GM23248 (cell line): ENCODE measurements at places on chromosomes 4 and X. TPM values are rescaled to one million over a fixed set of nuclear protein-coding genes. Genes with fewer than 3 reads are reported as not detected.

DNA sequence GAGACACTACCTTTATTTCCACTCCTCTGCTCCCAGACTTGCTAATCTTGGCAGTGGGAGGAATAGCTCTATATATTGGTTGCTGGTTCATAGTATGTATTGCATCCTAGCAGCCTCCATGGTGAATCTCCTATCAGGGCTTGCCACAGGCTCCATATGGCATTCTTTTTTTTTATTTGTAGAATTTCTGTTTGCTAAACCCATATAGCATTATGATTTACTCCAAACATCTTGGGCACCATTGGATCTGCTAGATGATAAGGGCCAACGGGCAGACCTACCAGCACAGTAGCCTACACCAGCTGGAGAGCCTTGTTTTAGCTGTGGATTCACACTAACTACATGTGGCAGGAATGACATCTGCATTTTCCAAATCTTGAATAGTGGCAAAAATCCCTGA, 6.9 kb downstream of the SMIM10 start:
- peaks cover 13% of the 10 kb centered on the region for H3K4me1 ChIP-seq
- no peak overlapping the region for H3K4me3 ChIP-seq
- H3K27me3 ChIP-seq = no peaks in the 10 kb centered on the region
- no peaks in the 10 kb centered on the region for H3K36me3 ChIP-seq
- H3K27ac ChIP-seq = no peak overlapping the region

DNA sequence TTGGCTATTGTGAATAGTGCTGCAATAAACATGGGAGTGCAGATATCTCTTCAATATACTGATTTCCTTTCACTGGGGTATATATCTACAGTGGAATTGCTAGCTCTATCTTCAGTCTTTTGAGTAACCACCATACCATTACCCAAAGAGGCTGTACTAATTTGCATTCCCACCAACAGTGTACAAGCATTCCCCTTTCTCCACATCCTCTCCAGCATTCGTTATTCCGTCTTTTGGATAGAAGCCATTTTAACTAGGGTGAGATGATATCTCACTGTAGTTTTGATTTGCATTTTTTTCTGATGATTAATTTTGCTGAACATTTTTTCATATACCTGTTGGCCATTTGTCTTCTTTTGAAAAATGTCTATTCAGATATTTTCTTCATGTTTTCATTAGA, 110.3 kb downstream of the PRDM5 start:
- H3K27ac ChIP-seq = no peak overlapping the region
- peaks cover 7% of the 10 kb centered on the region; the same call in 1 of the 2 replicates for H3K36me3 ChIP-seq
- H3K4me3 ChIP-seq = no peak overlapping the region
- no peak for DNase-seq
- no peaks in the 10 kb centered on the region for H3K4me1 ChIP-seq
- H3K27me3 ChIP-seq = no peaks in the 10 kb centered on the region

DNA sequence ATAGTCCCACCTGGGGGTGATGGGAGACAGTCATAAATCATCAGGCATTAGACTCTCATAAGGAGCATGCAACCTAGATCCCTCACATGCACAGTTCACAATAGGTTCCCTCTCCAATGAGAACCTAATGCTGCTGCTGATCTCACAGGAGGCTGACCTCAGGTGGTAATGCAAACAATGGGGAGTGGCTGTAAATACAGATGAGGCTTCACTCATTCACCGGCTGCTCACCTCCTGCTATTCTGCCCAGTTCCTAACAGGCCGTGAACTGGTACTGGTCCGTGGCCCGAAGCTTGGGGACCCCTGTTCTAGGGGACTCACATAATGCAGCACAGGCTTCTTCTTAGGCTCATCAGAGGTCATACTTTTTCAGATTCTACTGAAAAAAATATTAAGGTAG, 625.9 kb upstream of the AGA start:
- no peak overlapping the region for H3K27ac ChIP-seq
- H3K36me3 ChIP-seq = no peaks in the 10 kb centered on the region
- H3K4me3 ChIP-seq = no peak overlapping the region
- H3K27me3 ChIP-seq = no peaks in the 10 kb centered on the region

- H3K4me1 ChIP-seq = no peaks in the 10 kb centered on the region
- H3K4me3 ChIP-seq = no peak overlapping the region
- no peaks in the 10 kb centered on the region for H3K27me3 ChIP-seq
- no peak for DNase-seq
- no peak overlapping the region for H3K27ac ChIP-seq
Measured at GRCh38 chr4:88062311-88062710, 54.9 kb downstream of the PKD2 start.

- H3K27me3 ChIP-seq = no peaks in the 10 kb centered on the region
- no peak overlapping the region for H3K4me3 ChIP-seq
- DNase-seq = no peak
- peaks cover 29% of the 10 kb centered on the region for H3K4me1 ChIP-seq
Measured at GRCh38 chr4:173516621-173517524, 13.2 kb downstream of the HAND2 start.

- no peaks in the 10 kb centered on the region for H3K27me3 ChIP-seq
- H3K27ac ChIP-seq = no peak overlapping the region
- H3K36me3 ChIP-seq = no peaks in the 10 kb centered on the region; the same call in 1 of the 2 replicates
- peaks cover 10% of the 10 kb centered on the region; the same call in 1 of the 2 replicates for H3K4me1 ChIP-seq
- H3K4me3 ChIP-seq = no peak overlapping the region
- no peak for DNase-seq
Measured at GRCh38 chr4:4269331-4269731, 20.6 kb downstream of the LYAR start.

S100P gene
- 0.38 TPM in 1 of 2 replicates, not detected in the other for total RNA-seq
